Fibroblast of skin of abdomen (primary cell): ENCODE measurements at places on chromosomes 5 and 9.

- no peak for DNase-seq
Observed at GRCh38 chr5:103465891-103466290, 96.7 kb downstream of the NUDT12 start.

GRCh38 chr5:112221128-112221527 is 197.9 kb downstream of the EPB41L4A start:
- DNase-seq, result no peak

DNA sequence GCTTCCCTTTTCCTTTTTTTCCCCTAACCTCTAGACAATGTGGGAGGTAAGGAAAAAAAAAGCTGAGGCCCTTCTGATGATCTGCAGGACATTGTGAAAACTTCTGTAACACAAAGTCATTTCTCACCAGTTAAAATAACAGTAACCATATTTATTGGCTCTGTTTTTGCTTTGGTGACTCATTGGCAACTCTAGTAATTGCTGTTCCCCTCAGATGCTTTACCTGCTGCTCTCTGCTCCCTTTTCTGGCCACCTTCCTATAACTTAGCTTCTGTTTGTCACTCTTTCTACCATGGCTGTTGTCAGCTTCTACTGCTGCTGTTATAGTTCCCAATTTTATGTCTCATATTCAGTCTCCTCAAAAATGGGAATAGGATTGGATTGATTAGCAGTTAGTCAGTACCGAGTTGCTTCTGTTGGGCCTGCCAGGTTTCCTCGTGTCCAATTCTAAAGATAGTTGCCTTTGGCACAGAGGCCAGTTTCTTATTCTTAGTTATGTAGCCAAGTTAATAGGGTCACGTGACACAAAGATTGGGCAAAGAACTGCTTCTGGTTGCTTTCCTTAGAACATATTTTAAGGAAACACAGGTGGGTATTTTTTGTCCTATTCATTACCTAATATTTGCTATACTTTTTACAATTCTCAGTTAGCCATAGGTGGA is 16.8 kb downstream of the SCAMP1 start:
- DNase-seq, result peak; percentile 3

DNA sequence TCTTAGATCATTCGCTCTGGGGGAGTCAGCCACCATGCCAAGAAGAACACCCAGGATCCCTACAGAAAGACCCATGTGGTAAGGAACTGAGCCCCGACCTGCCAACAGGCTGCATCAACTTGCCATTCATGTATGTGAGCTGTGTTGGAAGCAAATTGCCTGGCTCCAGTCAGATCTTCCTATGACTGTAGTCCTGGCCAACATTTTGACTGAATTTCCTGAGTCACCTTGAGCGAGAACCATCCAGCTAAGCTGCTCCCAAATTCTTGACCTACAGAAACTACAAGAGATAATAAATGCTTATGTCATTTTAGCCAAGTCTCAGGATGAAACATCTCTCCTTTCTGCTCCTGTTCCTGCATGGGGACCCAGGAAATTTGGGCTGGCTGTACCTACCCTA is 40.0 kb upstream of the SLC44A1 start:
- DNase-seq, result no peak

DNA sequence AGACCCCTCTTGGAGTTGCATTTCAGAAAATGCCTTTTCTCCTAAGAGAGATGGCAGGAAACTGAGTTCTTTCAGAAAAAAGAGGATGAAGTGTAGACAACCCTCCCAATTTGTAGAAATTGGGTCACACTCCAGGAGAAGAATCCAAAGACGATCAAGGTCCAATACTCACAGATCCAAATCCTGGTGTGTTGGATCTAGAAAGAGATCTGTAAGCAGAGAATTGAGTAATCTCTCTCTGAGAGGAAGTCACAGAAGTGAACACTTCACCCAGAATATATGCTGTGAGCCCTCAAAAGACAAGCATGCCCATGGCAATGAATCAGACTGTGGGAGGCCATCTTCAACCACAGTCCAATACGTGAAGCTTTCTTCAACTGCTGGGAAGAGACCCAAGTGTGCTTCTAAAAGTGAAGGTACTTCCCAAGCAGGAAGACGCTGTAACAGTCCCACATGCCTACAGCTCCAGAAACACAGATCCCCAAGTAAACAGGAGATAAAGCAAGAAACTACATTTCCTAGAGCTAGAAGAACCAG is 182.7 kb downstream of the SMC2 start:
- DNase-seq, result peak; percentile 41

DNA sequence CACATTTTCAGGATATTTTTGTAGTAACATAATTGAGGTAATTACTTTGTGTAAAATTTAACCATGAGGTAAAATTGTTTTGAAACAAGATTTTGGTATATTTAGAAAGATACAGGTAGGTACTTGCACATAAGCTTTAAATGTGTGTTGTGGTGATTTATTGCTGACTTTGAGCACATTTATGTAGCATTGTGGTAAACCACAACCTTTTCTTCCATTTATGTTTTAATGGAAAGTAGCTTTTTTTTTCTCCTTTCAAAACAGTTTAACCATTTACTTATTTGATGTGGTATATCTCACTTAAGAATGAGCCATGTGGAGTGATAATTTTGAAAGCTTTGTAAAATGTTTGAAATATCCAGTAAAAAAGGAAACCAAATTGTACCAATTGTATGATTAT is 35.6 kb downstream of the FCHO2 start:
- DNase-seq, result no peak

- no peak for DNase-seq
Observed at GRCh38 chr9:137579259-137579604, 507 bp upstream of the DPH7 start.

DNA sequence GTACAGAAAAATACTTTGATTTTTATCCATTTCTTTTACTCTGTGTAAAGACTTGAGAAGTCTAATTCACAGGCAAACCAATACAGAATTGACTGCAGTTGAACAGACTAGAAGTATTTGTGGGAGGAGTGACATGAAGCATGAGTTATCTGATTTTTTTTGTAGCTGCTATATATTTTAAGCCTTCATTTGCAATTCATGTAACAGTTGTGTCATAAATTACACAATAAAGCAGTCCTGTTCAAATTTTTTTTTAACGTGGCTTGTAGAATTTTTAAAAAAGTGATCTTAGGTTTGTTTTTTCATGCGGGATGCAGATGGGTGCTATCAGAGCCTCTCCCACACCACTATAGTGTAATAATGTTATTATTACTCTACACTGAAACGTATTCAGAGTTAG is 2.9 kb upstream of the MAML1 start:
- DNase-seq, result no peak

DNA sequence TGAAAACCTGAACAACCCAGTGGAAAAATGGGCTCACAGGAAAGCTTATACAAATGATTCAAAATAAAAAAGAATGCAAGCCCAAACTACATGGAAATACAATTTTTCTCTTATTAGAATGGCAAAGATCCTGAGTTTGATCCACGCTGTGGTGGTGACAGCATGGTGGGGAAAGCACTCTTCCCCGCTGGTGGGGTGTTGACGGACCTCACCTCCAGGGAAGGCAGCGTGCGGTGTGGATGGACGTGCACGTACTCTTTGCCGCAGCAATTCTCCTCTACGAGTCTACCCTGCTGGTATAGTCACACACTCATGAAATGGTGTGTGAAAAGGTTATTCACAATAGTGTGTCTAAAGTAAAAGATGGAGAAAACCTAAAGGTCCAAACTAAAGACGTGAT is 5.9 kb upstream of the ZFP62 start:
- no peak for DNase-seq

DNA sequence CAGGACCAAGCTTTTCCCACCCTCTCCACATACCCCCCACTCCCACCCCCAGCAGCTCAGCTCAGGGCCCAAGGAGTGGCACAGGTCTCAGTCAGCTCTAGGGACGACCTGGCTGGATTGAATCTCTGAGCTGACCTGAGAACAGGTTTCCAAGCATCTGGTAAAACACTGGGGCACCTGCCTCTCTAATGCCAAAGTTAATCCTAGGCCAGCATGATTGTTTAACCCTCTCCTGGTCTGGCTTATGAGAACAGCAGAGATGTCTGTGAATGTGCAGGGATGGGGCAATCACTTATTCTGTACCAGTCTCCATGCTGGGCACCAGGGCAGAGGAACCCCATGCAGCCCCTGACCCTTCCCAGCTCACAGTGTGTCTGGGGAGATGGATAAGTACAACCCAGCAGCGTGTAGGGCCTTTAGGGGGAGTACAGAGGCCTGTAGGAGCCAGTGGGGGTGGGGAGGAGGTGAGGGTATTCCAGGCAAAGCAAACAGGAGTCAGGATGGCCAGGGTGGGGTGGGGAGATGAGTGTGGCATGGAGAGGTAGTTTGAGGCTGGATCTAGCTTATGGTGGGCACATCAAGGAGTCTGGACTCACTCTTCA is 678 bp upstream of the KIF12 start:
- no peak for DNase-seq

GRCh38 chr5:135447298-135447929 is at the start of gene DCANP1:
DCANP1 (minus strand) TSS chr5:135447348; CDS start chr5:135447108, 240 bp downstream.
- no peak for DNase-seq

- DNase-seq, result peak; percentile 87
Observed at GRCh38 chr5:134527156-134527960, 1.9 kb downstream of the JADE2 start.

DNA sequence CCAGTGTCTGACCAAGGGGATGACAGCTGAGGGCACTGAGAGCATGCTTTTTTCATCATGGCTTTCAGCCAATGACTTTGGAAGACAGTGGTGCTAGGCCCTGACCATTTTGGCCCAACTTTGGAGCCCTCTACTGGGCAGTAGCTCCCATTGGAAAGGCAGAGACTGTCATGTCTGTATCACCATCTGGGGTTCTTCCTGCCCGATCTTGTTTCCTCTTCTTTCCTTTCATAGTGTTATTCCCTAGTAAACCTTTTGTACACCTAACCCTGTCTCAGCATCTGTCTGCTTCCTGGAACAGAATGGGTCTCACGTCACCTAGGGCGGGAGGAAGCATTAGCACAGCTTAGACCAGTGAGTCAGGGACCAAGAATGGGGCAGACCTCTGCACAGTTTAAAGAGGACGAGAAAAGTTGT is 97.4 kb upstream of the MAST4 start:
- no peak for DNase-seq

DNA sequence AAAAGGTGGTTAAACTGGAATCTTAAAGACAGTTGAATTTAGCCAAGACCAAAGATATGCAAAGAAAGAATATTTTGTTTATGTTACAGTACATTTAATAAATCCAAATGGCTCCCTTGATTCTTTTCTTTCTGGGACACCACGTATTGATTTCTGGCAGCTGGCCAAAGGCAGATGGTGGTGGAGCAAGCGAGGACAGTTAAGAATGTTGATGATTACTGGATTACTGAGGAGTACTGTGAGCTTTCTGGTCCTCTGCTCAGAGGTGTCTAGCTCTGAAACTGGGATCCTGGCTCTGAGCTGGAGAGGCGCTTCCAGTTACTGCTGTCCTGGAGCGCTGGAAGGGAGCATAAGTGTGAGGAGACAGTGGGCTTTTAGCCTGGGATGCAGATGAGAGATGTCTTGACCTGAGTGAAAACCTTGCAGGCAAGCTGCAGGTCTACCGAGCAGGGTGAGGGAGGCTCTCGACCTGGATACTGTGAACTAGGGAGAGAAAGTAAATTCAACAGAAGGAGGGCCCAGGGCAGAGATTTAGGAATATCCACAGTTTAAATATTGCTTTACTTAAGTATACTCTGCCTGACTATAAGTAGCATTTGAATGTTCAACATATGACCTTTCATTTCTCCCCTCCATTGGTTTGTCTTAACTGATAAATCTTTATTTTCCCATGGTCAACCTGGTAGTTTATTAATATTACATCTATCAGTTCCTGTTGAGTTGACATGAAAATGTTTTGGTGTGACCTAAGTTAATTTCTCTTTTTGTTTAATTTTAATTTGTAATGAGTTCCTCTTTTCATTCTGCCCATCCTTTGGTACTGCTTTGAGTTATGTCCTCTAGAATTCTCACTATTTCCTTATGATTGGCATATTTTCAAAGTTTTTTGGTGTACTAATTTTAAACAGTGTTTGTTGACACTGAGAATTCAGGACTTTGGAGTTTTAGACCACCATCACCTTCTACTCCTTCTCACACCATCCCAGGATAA is 3.7 kb downstream of the SYK start:
- no peak for DNase-seq

- DNase-seq, result peak; percentile 98
Observed at GRCh38 chr5:92552206-92553160, 1028.5 kb downstream of the NR2F1-AS1 start.

DNA sequence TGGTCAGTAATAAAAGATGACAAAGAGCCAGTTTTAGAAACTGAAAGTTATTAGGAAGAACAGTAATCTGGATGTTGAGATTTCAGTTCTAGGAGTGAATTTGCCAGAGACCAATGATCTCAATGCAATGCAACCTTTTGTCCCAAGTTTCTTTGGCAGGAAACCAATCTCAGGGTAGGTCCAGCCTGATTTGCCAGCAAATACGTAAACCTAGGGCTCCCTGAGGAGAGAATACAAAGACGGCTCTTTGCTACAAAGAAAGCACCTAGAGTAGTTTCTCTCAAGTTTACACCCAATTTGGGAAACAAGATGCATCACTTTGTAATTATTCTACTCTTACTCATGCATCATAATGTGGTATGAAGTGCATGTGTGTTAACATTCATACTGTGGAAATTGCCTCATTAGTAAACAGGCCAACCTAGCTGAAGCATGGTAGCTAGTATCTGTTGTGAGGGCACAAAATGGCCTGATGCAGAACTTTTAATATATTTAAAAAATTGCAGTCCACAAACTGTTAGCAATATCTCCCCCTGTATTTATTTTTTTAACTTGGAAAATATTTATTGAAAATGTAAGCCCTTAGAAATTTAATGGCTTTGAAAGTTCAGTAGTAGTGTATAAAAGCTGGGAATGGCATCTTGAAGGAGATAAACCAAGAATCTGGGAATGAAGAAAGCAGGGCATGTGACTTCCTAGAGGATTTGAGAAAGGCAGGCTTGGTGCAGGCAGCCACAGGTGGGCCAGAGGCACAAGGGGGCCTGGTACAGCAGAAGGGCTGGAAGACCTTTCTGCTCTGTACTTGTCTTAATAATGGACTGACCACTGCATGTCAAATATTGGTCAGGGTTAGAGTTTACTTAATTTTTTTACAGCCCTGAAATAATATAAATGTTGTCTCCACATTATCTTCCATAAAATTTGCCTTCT is 59.5 kb downstream of the MAST4 start:
- no peak for DNase-seq

DNA sequence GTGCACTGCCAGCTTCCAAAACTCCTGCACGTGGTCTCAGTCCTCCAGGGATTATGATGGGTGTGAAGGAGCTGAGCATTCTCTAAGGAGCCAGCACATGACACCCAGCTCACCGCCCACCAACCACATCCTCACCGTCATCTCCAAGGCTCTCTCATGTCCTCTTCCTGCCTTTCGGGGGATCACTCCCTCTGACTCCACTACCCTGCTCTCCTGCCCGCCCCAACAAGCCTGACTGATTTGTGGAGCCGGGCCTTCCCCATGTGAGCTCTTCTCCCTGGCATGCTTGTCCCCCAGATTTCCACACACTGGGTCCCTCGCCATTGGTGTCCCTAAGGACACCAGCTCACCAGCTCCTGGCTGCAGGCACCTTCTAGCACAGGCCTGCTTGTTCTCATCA is 1.9 kb downstream of the ABO start:
- no peak for DNase-seq

- DNase-seq, result peak; percentile 78
Observed at GRCh38 chr9:13278368-13279246, 885 bp downstream of the MPDZ start.
